ENCODE measurements at places on chromosomes 2 and 18. TPM values are rescaled to one million over a fixed set of nuclear protein-coding genes. Genes with fewer than 3 reads are reported as not detected.

The LRRTM4 gene
- total RNA-seq = 1.4 TPM

The DPP4 gene
- total RNA-seq = 0.71 TPM

The CFC1 gene
- not detected for total RNA-seq

The PIEZO2 gene
- 3.0 TPM for total RNA-seq

The RPE gene
- 38.2 TPM for total RNA-seq

The FOXI3 gene
- total RNA-seq = not detected

All from ovary (tissue), 10 donors.